GM12878 (cell line): ENCODE measurements at places on chromosomes 5 and 9.

- no peak for DNase-seq
Observed at GRCh38 chr9:130960522-130961378, 21.7 kb upstream of the FIBCD1 start.

- DNase-seq = no peak
Observed at GRCh38 chr9:2248768-2249265, 233.7 kb downstream of the SMARCA2 start.

DNA sequence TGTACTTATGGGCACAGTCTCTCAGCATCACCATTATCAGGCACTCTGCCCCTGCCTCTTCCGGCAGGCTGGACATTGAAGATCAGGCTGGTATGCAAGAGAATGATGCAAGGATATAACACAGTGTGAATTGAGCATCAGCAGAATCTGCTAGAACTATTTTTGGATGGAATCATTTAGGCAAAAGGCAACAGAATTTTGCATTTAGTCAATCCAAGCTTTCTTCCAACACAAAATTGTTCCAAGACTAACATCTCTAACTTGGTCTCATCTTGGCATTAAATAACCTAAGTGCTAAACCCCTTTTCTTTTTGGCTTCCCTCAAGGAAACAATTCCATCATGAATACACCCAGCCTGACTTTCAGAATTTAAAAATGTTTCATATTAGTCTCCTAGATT is 339.9 kb downstream of the PRELID2 start:
- DNase-seq = no peak

- no peak for DNase-seq
Observed at GRCh38 chr9:117775591-117775990, 71.4 kb downstream of the TLR4 start.

DNA sequence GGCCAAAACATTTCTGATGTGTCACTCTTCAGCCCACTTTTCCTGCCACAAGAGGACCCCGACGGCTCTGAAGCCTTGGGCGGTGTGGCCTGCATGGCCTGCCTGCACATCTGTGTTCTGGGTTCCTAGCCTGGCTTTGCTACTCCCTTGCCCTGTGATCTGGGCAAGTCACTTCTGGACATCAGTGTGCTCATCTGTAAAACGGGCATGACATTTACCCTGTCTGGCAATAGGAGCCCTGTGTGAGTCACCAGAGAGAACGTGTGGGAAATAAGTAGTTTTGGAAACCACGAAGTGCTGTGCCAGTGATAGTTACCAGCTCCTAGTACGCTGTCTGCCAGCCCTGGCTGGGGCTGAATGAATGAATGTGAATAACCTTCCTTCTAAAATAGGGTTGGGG is 90.8 kb downstream of the MACROH2A1 start:
- no peak for DNase-seq

- DNase-seq = no peak
Observed at GRCh38 chr9:98927724-98928123, 16.0 kb upstream of the COL15A1 start.

DNA sequence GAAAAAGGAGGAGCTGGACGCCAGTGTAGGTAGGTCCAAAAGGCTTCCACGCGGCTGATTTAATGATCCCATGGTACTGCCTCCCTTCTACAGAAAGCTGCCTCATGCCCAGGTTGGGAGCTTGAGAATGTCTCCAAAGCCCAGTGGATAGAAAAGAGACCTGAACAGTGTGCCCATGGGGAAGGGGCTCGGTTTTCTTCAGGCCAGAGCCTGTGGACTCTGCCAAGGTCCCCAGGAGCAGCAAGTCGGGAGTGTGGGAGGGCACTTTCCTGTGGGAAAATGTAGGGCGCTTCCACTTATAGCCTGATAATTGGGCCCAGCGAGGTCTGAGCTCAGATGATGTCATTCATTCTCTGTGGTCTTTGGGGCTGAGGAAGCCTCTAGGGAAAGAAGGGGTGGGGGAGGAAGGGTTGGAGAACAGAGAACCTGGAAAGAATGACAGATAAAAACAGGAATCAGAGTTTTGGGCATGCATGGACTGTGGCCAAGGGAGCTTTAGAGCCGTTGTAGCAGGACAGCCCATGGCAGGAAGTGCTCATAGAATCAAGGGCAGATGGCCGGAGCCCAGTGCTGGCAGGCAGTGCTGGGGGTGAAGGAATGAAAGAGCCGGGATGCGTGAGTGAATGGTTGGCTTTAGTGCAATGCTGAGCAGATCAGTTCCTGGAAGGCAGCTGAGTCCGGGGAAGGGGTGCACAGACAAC is 42.5 kb upstream of the SH3PXD2B start:
- DNase-seq = no peak

GRCh38 chr9:95770653-95771131 is 104.8 kb upstream of the ERCC6L2 start:
- DNase-seq = no peak

DNA sequence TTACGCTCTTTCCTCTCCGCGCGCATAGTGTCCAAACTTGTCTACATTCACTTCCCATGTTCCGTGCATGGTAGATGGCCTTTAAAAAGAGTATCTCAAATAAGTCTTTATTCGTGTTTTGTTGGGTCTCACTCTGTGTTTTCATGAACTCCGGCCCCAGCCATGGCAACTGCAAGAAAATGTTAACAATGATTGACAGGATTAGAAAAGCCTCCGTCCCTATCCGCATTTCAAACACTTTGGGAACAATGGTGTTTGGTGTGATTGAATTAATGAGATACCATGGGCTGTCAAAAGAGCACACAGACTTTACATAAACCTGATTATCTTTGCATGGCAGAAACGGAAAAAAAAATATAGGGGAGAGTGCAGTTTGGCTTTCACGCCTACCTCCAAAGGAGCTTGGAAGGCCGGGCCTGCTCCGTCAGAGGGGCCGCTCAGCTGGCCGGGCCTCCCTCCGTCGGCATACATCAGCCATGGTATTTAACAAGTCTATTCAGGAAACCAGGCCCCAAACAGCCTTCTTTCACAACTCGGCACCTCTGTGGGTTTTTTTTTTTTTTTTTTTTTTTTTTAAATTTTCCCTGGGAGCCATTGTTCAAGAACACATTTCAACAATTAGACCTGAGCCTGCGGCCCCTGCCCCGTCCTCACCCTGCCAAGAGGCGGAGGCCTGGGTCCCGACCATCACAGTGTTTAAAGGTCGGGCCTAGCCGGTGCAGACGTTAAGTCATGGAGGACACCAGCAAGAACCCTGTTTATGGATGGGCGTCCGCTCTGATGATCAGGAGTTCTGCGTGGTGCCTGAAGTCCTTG is 323.8 kb upstream of the IRX4 start:
- no peak for DNase-seq

GRCh38 chr9:73575101-73576060 is 423.7 kb downstream of the ANXA1 start:
- DNase-seq = no peak

DNA sequence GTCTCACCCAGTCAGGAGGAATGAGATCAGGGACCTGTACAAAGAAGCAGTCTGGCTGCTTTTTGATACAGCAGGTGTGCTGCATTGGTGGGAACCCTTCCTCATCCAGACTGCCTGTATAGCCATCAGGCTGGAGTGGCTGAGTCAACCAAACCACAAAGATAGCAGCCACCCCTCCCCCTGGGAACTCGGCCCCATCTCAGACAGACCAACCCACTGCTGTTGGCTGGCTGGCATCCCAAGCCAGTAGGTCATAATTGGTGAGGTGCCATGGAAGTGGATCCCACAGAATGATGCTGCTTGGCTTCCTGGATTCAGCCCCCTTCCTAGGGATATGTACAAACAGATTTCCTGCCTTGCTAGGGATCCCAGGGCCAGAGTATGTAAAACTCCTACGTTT is 60.9 kb downstream of the YTHDC2 start:
- no peak for DNase-seq

- DNase-seq = no peak
Observed at GRCh38 chr9:35757226-35757891, 3.3 kb upstream of the MSMP start.

GRCh38 chr9:19430201-19430760 is 21.5 kb downstream of the ACER2 start:
- DNase-seq = no peak

DNA sequence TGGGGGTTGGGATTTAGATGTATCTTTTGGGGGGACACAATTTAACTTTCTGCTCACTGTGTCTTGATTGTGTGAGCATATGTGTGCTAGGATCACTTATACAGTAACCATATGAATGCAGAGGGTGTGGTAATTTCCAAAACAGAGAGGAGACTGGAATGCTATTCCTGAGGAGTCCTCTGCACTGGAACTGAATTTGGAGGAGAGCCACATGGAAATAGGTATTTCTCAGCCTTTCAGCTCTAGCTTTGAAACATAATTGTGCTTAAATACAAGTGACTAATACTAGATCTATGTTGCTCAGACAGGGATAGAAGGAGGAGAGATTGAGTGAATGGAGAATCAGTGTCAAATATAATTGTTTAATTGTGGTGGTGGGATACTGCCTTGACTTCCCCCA is 45.5 kb downstream of the FOCAD start:
- DNase-seq = no peak

DNA sequence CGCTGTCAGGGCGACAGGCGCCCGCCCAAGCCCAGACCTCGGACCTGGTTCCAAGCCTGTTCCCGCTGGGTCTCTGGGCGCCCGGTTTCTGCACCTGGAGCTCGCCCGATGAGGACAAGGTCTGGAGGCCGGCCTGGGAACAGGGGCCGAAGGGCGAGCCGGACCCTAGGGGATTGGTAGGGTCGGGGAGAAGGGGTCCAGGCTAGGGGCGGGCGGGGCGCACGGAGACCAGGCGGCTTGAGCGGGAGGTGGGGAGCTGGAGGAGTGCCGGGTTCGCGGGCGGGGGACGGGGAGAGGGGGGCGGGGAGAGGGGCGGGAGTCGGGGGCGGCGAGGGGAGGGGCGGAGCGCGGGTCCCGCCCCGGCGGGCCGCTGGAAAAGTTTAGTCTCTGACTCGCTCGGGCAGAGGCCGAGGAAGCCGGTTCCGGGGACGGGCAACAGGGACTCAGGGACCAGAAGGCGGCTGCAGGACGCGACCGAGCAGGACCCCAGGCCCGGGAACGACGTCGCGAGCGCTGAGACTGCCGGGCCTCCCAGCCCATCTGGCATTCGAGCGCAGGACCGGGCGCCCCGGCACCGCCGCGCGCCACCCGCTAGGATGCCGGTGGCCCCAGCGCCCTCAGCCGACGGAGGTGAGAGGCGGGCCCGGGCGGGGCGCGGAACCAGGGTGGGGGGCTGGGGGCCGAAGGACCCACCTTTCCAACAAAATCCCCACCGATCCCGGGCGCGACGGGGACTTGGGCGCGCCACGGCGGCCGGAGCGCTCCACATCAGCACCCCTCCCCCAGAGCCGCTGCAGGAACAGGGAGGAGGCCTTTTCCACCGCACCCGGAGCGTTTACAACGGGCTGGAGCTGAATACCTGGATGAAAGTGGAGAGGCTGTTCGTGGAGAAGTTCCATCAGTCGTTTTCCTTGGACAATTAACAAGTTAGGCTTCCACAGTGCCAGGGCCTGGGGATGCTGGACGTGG is at the start of gene S1PR3:
Gene S1PR3 (plus strand): TSS at position 403 of the 969 bp plus-strand sequence. CDS start 9,733 bp downstream, outside the sequence.
- DNase-seq = no peak

- DNase-seq = no peak
Observed at GRCh38 chr5:134582281-134582680, 50.3 kb downstream of the SAR1B start.

- DNase-seq = no peak
Observed at GRCh38 chr9:130187523-130187846, 15.3 kb downstream of the NCS1 start.

GRCh38 chr5:18745042-18745987 is 1111.1 kb downstream of the TAF11L14 start:
- DNase-seq = no peak

DNA sequence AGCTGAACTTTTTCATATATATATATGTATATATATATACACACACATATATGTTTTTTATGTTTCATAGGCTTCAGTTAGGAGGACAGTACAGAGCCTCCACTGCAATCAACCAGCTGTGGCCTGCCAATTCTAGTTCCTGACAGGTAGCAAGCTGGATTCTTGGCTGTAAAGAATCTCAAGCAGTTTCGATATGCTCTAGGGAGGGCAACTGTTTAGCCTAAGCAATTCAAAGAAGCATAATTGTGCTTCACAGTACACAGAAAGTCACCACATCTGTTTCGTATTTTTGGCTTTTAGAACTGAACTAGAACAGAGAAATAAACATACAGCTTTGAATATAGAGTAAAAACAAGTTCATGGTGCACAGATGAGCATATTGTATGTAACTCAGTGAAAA is 152.4 kb upstream of the ARRDC3 start:
- no peak for DNase-seq

- no peak for DNase-seq
Observed at GRCh38 chr5:152556784-152557183, 151.7 kb upstream of the NMUR2 start.

GRCh38 chr9:120926397-120926928 is at the start of gene TRAF1:
Gene TRAF1, minus strand, starts transcription at chr9:120926796. Its CDS starts 721 bp downstream, at chr9:120926075.
- no peak for DNase-seq

GRCh38 chr9:130927995-130928900 is 10.8 kb downstream of the FIBCD1 start:
- DNase-seq = peak; percentile 70

DNA sequence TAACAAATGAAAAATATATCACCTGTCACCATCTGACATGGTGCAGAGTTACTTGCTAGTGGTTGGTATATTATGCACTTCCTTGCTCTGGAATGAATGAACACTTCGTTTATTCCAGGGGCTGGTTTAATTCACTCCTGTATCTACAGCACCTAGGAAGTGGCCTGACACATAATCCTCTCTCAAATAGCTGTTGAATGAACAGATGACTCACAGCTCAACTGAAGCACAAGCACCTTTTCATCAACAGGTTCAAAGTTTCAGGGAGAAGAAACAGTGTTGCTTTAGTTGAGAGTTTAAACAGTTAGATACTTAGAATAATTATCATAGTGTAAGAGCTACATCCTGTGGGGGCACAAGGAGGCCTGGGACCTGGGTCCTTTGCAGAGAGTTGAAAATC is 135.0 kb upstream of the DAP start:
- no peak for DNase-seq

- DNase-seq = no peak
Observed at GRCh38 chr9:18020121-18020745, 441.4 kb downstream of the SH3GL2 start.

- no peak for DNase-seq
Observed at GRCh38 chr5:54457094-54457862, 1.8 kb downstream of the HSPB3 start.

GRCh38 chr5:24712947-24713346 is 68.2 kb upstream of the CDH10 start:
- no peak for DNase-seq

DNA sequence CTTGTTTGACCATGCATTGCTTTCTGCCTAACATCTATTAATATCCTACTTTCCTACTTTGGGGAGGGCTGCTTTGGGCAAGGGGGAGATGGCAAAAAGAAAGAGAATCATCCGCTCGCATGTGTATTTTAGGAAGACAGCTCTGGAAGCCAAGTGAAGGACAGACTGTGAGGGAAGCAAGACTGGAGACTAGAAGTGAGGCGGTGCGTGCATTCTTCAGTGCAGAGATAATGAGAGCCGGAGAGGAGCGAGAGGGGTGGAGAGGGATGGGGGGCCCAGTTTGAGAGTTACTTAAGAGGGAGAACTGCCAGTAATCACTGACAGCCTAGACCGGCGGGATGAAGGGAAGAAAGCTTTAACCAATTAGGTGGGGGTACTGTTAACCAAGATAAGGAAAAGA is 151.7 kb upstream of the RAPGEF1 start:
- DNase-seq = no peak
